Heart right ventricle (tissue), 16 donors: ENCODE measurements at places on chromosomes 7 and 10. TPM values are rescaled to one million over a fixed set of nuclear protein-coding genes. Genes with fewer than 3 reads are reported as not detected.

DNA sequence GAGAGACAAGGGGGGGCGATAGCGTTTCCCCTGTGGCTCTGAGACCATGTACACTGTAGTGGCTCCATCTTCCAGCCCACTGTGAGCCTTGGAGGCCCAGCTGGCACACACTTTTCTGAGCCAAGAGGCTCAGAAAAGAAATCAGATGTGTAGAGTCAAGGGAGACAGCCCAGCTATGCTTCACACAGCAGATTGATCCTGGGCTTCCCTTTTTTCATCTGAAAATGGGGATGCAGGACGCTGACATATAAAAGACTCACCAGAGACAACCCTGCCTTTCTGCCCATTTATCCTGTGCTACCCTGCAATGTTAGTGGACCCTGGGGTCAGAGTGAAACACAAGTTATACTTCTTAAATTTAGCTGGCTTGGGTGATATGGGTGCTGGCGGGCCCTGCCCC lies 14.3 kb downstream of the TMEM273 start:
- DNase-seq: no peak
- peaks cover 80% of the 10 kb centered on the region for H3K4me1 ChIP-seq
- H3K27me3 ChIP-seq: no peaks in the 10 kb centered on the region
- H3K27ac ChIP-seq: no peak overlapping the region

Gene GPNMB
- 49.6 TPM for polyA plus RNA-seq

DNA sequence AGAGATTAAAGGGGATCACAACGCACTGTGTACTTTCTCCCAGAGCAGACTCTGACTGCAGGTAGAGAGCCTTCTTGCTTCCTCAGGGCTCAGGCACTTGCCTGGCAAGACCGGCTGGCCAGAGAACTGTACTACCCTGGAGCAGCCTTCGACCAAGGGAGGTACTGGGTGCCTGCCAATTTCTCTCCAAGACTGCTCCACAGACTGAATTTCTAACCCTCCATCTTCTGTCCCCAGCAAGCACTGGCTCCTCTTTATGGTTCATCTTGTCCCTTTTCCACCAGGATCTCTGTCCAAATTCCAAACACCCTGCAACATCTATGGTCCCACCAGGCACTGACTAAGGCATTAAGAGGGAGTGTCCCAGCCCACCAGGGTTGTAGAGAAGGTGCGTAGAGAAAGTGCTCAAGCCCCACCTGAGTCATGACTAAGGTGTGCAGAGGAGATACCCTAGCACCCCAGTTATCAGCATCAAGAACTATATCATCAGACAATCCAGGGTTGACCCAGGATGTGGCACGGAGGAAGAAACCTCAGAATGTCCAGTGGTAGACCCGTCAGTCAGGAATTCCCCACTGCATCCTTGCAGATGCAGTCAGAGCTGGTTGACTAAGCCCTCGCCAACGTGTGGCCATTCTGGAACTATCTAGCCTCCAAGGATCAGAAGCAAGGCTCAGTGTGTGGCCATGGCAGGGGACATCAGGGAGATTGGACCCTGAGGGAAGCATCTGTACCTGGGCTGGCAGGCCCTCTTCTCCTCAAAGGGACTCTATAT lies 60.9 kb upstream of the CAMK2B start:
- peaks cover 14% of the 10 kb centered on the region for H3K4me1 ChIP-seq
- H3K36me3 ChIP-seq: no peaks in the 10 kb centered on the region
- no peak overlapping the region for H3K4me3 ChIP-seq

- H3K4me1 ChIP-seq: no peaks in the 10 kb centered on the region
- H3K27me3 ChIP-seq: no peaks in the 10 kb centered on the region
- no peaks in the 10 kb centered on the region for H3K36me3 ChIP-seq
- no peak overlapping the region for H3K4me3 ChIP-seq
Observed at GRCh38 chr10:89129911-89130310, 77.2 kb downstream of the CH25H start.

- no peaks in the 10 kb centered on the region for H3K36me3 ChIP-seq
- H3K4me1 ChIP-seq: no peaks in the 10 kb centered on the region
Observed at GRCh38 chr10:52682766-52683165, 89.8 kb downstream of the MBL2 start.

DNA sequence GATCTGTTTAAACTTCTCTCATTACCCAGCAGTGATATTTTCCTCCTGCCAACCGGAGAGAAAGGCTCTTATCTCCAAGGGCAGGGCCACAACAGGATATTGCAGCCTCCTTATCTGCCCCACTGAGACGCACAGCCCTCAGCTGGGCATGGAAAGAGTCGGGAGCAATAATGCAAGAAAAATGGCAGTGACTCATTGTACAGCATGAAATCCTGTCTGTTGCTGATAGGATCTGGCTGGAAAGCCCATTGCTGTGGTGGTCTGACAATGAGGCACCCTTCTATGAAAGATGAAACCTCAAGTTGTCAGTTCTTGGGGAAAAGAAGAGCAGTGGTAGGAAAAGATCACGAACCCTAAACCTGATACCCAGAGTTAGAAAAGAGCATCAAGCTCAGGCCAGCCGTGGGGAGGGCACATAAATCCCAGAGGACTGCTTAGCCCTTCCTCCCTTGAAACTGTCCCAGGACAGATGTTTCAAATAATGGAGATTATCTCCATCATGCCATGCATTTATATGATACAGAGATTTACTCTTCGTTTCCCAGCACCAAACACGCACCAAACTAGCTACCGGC lies 47.0 kb upstream of the FIGNL1 start:
- DNase-seq: no peak
- H3K4me1 ChIP-seq: peaks cover 18% of the 10 kb centered on the region
- no peaks in the 10 kb centered on the region for H3K36me3 ChIP-seq
- no peaks in the 10 kb centered on the region for H3K27me3 ChIP-seq
- no peak overlapping the region for H3K27ac ChIP-seq

DNA sequence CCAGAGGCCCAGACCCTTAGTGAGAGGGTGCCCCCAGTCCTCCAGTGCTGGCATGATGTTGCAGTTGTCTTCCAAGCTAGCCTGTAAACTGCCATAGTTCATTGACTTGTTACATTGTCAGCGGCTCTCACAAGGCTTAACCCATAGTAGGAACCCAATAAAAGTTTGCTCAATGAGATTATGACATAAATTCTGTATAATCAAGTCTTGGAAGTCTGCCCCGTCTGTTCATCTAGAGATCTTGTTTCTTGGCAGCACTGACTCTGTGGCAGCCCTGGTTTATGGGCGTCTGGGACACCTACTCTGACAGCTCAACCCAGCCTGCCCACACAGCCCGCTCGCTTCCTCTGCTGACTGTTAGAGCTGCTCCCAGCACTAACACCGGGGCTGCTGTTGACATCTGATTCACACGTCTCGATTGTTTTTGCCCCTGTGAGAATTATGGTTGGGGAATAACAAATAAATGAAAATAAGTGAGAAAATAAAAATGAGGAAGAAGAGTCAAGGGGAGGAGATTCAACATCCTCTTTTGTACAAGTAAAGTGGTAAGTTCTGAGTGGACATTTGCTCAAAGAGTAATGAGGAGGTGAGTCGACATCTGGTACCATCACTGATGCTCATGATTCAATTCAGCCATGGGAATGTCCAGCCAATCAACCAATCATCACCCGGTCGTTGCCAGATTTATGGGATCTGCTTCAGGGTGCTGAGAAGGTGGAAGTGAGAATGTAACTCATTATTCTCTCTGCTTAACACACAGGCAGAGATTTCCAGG lies 160.8 kb downstream of the SPAG6 start:
- H3K27me3 ChIP-seq: no peaks in the 10 kb centered on the region
- DNase-seq: no peak
- H3K27ac ChIP-seq: no peak overlapping the region
- H3K4me1 ChIP-seq: no peaks in the 10 kb centered on the region

Gene HOXA10
- 0.03 TPM for polyA plus RNA-seq

- DNase-seq: no peak
- H3K36me3 ChIP-seq: no peaks in the 10 kb centered on the region
- no peak overlapping the region for H3K27ac ChIP-seq
- no peaks in the 10 kb centered on the region for H3K4me1 ChIP-seq
- H3K27me3 ChIP-seq: no peaks in the 10 kb centered on the region
- H3K4me3 ChIP-seq: no peak overlapping the region
Observed at GRCh38 chr10:124259139-124259825, 159.4 kb downstream of the OAT start.

DNA sequence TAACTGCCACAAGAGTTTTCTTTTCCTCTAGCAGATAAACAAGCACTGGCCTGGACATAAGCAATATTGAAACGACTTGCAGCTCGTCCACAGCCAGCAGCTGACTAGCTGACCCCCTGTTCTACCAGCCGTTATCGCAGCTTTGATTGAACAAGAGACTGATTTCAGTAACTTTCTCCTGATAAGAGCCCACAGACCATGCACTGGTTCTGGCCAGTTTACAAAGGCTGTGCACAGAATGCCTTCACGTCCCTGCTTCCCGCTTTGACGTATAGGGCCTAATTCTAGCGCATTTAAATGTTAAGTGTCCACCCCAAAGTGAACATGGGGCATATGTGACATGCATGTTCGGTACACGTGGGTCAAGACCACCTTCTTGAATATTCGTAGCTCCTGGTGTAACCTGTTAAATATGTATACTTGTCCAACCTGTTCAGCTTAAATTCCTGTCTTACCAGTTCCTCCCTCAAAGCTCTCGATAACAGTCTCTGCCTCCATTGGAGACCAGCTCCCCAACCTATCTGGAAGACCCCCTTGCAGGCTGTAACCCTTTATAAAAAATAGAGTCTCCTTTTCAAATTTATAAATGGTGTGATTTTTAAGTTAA lies 69.2 kb downstream of the LYZL1 start:
- no peaks in the 10 kb centered on the region for H3K4me1 ChIP-seq
- no peak for DNase-seq
- no peak overlapping the region for H3K27ac ChIP-seq
- H3K27me3 ChIP-seq: no peaks in the 10 kb centered on the region
- no peak overlapping the region for H3K4me3 ChIP-seq

Gene DCLRE1A
- polyA plus RNA-seq: 3.9 TPM

Gene FFAR4
- polyA plus RNA-seq: 0.12 TPM

Gene SPDYE9
- not detected for polyA plus RNA-seq

DNA sequence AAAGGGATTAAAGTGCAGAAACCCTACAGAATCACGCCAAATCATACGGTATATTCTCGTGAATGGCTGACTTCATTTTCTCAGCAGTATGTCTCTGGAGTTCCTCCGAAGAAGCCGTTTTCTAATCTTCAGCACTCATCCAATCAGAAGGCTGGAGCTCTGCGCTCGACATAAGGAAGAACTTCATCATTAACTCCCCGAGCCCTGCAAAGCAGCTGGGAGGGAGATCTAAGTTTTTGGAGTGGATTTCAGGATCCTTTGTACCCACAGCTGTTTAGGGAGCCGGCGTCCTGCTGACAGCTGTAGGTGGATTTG lies 40.7 kb upstream of the SDK1 start:
- no peaks in the 10 kb centered on the region for H3K4me1 ChIP-seq
- no peak overlapping the region for H3K4me3 ChIP-seq
- H3K36me3 ChIP-seq: no peaks in the 10 kb centered on the region
- H3K27me3 ChIP-seq: no peaks in the 10 kb centered on the region
- DNase-seq: no peak
- no peak overlapping the region for H3K27ac ChIP-seq

DNA sequence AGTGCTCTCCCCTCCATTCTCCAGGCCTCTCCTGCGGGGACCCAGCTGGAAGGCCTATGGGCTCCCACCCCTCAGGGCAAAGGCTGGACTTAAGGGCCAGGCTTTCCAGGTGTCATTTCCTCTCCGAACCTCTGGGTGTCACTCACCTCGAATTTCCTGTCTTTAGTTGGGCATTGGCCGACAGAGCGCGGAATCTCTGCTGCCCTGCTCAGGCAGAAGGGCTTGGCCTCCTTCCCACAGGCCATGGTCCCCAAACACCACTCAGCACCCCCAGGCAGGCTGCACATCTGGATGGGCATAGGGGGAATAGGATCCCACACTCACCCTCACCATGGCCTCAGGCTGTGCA lies 212.9 kb downstream of the CCSER2 start:
- H3K4me1 ChIP-seq: no peaks in the 10 kb centered on the region
- no peaks in the 10 kb centered on the region for H3K27me3 ChIP-seq
- no peak overlapping the region for H3K4me3 ChIP-seq
- H3K36me3 ChIP-seq: no peaks in the 10 kb centered on the region
- DNase-seq: no peak

GRCh38 chr10:35462491-35462934 lies 126.2 kb downstream of the CCNY start:
- DNase-seq: no peak
- no peak overlapping the region for H3K4me3 ChIP-seq
- no peaks in the 10 kb centered on the region for H3K27me3 ChIP-seq
- H3K4me1 ChIP-seq: peaks cover 84% of the 10 kb centered on the region
- H3K27ac ChIP-seq: peak overlapping the region; percentile 68
- no peaks in the 10 kb centered on the region for H3K36me3 ChIP-seq

DNA sequence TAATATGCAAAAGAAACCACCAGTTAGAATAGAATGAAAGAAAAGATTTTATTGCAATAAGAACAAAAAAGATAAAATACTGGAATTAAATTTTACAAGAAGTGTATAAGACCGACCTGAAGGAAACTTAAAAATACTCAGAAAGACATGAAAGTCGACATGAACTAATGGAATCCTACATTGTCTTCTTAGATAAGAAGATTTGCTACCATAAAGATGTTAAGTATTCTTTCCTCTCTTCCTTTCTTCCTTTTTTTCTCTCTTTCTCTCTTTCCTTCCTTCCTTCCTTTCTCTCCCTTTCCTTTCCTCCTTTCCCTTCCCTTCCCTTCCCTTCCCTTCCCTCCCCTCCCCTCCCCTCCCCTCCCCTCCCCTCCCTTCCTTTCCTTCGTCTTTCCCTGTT lies 6.5 kb downstream of the TAS2R60 start:
- H3K27me3 ChIP-seq: peaks cover 7% of the 10 kb centered on the region
- no peak overlapping the region for H3K27ac ChIP-seq
- H3K4me1 ChIP-seq: no peaks in the 10 kb centered on the region
- no peak for DNase-seq

Gene CISD1
- polyA plus RNA-seq: 34.4 TPM

DNA sequence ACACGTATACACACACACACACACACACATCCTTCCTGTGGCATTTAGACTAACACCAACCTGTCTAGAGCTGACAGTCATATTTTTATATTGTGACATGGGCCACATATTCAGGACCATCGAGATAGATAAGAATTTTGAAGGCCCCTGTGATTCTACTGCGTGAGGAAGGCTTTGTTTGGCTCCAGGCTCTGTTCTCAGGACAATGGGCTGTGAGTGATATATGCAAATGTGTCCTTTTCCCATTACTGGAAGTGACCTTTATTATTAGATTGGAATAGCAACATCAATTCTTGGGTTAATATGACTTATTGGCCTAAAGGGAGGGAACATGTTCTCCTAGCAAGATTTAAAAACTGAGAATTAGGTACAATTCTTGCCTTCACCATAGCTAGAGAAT lies 156.1 kb downstream of the SPAG6 start:
- no peaks in the 10 kb centered on the region for H3K36me3 ChIP-seq
- H3K27ac ChIP-seq: no peak overlapping the region
- H3K27me3 ChIP-seq: no peaks in the 10 kb centered on the region
- DNase-seq: no peak

DNA sequence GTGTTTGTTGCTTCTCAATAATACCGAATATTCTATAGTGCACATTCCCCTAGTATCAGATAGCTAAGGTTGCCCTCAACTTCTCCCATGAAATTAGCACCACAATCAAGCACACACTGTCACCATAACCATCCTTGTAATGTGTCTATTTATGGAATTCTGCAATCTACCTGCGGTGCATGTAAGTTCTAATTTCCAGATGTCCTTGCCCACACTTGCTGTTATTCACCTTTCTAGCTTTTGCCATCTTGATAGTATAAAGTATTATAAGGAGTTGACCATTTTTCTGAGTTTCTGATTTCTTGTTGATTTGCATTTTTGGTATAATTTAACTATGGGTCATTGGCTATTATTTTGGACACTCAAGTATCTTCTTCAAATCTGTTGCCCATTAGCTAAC lies 490.1 kb upstream of the GALNT17 start:
- no peaks in the 10 kb centered on the region for H3K36me3 ChIP-seq
- H3K27me3 ChIP-seq: no peaks in the 10 kb centered on the region
- no peak for DNase-seq
- no peak overlapping the region for H3K27ac ChIP-seq
- H3K4me3 ChIP-seq: no peak overlapping the region
